Cardiac septum (tissue), 1 donor: ENCODE measurements at places on chromosomes 7 and 10. TPM values are rescaled to one million over a fixed set of nuclear protein-coding genes. Genes with fewer than 3 reads are reported as not detected.

GRCh38 chr10:25639646-25640045 lies 294.4 kb upstream of the MYO3A start:
- no peak for DNase-seq

GRCh38 chr10:451021-451471 lies 238.4 kb downstream of the DIP2C start:
- no peak for DNase-seq

DNA sequence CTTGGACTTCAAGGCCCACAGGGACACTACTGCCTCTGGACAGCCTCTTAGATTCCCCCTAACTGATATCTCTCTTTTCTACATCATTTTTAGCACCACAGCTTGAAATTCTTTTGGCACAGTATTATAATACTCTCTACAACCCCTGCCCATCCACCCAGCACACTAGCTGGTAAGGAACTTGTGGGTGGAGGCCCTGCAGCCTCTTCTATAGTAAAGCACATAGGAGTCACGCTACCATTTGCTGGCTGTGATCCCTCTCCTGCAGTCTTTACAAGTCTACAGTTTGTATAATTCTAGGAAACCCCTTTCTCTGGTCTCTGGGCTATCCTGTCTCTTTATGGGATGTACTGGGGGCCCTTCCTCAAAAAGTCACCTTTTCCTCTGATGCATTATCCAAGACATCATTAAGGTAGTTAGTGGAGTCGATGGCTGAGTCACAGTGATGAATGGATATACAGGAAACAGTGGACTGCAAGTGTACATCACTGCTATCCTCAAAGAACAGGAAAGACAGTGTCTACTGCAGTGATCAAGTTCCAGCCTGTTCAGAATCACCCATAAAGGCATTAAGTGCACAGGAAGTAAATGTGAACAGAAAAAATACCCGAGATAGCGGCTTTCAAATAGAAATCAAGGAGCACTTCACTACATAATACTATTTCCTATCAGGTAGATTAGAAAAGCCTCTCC lies 54.4 kb downstream of the STK17A start:
- no peak for DNase-seq

- no peak for DNase-seq
Observed at GRCh38 chr10:60480865-60481563, 91.3 kb upstream of the ANK3 start.

- DNase-seq, result no peak
Observed at GRCh38 chr7:25659841-25660240, 431.6 kb upstream of the NPVF start.

DNA sequence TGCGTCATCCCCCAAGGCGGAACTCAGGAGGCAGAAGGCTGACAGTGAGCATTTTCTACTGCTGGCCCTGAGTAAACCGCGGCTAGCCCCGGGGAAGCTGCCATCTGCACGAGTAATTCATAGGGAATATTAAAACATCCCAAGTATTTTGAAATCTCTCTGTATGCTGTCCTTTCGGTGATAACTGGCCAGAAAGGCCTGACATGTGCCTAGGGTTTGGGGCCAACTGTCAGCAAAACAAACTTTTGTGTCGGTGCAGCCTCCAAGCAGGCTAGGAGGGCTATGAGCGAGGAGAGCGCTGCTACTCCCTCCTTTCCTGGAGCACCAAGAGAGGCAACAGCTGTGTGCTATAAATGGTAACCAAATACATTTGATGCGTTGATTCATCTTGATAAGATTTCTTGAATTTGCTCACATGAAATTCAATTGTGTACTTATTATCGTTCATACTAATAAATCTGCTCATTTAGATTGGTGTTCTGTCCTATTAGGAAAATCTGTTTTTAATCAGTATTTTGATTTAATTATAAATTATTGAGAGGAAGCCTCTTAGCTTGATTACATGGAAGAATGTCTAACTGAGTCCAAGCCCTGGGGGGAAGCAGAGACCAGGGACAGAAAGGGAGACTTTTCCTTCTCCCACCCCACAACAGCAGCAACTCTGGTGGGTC lies 124.4 kb upstream of the NPS start:
- DNase-seq, result no peak

Gene NPSR1
- total RNA-seq, result not detected

DNA sequence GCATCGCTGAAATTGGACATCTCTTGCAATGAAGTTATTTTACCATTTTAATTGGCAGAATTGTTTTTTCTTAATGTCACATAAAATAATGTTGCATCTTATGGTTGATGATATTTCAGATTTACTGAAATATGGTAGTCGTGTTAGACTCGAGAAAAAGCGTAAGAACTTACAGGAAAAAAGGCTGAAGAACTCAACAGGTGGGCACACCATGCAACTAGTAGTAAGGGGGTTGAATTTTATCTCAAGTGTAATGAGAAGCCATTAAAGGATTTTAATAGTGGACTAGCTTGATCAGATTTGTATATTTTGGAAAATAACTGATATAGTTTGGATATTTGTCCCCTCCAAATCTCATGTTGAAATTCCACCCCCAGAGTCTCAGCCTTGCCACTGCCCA lies 41.1 kb downstream of the MSRB2 start:
- DNase-seq, result no peak

Gene NPY4R2
- not detected for total RNA-seq

Gene WAC
- 98.9 TPM for total RNA-seq

DNA sequence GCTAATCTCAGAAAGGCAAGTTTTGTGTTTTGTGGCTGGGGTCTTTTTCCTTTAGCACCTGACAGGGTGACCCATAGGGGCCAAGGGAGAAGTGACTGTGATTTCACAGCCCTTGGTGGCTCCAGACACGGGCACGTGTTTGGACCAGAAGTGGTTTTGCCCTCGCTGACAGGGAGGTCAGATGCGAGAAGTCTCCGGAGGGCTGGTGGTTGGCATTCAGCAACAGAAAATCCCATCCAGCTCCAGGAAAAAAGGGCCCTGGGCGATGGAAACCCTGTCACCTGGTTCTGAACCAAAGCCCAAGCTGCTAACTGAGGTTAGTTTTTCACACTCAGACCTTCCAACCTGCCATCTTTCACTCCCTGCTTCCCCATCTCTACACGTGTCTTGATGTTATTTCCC lies 272.9 kb downstream of the TRIL start:
- peak; percentile 82 for DNase-seq

GRCh38 chr7:47690902-47691558 lies 109.1 kb upstream of the TNS3 start:
- DNase-seq, result no peak

DNA sequence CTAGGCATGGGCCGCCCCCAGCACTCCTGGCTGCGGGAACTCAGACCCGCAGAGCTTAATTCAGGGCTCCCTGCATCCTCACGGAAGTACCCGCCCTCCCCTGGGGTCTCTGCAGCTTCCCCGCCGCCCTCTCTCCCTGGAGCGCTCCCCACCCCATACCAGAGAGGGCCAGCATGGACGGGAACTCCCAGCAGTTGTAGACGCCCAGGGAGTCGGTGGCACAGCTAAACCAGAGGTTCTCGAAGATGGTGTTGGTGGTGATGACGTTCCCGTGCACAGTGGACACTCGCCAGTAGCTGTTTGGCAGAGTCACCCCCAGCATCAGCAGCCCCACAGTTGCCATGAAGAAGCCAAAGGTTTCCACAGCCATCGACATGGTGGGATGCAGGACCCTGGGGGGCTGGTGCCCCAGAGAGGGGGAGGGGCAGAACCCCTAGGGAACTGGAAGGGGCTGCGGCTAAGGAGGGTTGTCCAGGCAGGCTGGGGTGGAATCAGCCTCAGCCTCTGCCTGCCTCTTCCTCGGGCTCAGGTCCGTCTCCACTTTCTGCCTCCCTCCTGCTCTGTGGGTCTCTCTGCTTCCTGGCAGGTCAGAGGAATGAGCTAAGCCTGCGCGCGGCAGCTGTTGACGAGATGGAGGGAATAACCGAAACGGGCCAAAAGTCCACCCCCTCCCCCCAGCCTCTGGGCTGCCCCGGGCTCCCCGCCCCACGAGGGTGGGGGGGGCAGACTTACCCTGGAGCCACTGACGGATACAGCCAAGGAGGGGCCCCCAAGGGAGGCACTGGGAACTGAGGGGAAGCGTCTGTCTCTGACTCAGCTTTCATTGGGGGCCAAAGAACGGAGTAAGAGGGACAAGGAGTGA lies at the start of gene CLDN15:
CLDN15 (minus strand) TSS at position 597 of the 862 bp plus-strand sequence; CDS start at position 376, 221 bp downstream.
- DNase-seq, result no peak

DNA sequence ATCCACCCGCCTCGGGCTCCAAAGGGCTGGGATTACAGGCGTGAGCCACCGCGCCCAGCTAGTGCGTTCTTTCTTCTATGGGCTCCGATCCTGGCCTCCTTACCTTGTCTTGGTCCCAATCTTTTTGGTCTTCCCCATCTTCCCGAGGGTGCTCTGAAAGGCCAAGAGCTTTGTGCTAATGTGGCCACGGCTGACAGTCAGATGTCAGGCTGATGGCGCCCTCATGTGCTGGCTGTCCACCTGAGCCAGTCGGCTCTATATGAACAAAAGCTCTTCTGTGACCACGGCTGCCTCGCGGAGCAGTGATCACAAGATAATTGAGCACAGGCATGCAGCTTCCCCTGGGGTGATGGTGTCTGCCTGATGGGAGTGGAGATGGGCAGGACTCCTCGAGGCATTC lies 11.0 kb upstream of the AHCYL2 start:
- DNase-seq, result no peak

- no peak for DNase-seq
Observed at GRCh38 chr7:79782256-79782655, 328.8 kb upstream of the MAGI2 start.

Gene CPA1
- not detected for total RNA-seq

DNA sequence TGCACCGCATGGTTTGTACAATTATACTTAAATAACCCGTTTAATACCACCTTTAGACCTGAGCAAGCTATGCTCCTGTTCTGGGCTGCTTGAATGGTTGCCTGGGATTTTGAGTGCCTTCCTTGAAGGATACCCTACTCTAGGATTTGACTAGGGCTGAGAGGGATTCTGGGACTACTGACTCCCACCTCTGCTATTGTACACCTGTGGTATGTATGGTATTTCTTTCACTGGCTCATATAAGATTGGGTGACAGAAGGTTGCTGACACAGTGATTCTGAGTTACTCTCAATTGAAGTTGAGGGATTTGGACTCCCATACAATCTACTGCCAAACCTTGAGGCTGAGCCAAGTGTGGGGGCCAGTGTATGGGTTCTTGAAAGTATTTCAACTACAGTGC lies 494.4 kb upstream of the SEMA3D start:
- DNase-seq, result no peak

DNA sequence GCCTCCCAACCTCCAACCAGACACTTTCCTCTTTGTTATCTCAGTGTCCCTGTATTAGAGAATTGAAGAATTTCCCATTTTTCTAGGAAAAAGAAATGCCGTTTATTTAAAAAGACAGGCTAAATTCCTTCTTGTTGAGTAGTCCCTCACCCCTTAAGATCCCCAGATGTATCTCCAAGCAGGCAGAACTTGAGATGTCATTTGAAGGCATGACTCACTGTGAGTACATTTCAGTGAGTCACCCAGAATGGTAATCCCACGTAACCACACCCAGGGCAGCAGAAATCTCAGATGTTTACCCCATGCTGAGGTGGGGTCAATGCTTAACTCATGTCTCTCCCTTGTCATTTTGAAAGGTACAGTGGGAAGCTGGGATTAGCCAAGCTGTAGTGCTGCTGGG lies 4.4 kb downstream of the ZNF655 start:
- DNase-seq, result no peak
